ENCODE measurements at places on chromosomes 3 and 15.
A peak's percentile ranks its signal among the peaks of the same experiment; 100 is the strongest.

- DNase-seq, result no peak
Measured at GRCh38 chr3:22779737-22780136, 423.4 kb upstream of the UBE2E2 start.

GRCh38 chr15:91855684-91856489 is 2.4 kb downstream of the SLCO3A1 start:
- no peak for DNase-seq

DNA sequence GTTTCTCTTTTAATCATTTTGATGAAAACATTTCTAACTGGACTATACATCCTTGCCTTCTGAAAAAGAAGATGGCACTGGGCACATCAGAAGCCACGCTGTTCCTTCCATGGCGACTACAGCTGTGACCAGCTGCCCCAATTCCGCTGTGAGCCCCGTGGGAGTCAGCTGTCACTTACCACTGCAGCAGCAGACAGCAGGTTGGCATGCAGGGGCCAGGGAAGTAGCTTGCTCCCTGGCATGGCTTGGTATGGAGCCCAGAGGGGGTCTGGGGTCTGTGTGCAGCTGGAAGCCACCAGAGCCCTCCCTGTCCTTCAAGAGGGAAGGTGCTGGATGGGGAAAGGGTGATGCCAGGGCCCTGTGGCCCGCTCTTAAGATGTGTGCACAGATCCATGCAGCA is 4.5 kb upstream of the ZXDC start:
- no peak for DNase-seq

DNA sequence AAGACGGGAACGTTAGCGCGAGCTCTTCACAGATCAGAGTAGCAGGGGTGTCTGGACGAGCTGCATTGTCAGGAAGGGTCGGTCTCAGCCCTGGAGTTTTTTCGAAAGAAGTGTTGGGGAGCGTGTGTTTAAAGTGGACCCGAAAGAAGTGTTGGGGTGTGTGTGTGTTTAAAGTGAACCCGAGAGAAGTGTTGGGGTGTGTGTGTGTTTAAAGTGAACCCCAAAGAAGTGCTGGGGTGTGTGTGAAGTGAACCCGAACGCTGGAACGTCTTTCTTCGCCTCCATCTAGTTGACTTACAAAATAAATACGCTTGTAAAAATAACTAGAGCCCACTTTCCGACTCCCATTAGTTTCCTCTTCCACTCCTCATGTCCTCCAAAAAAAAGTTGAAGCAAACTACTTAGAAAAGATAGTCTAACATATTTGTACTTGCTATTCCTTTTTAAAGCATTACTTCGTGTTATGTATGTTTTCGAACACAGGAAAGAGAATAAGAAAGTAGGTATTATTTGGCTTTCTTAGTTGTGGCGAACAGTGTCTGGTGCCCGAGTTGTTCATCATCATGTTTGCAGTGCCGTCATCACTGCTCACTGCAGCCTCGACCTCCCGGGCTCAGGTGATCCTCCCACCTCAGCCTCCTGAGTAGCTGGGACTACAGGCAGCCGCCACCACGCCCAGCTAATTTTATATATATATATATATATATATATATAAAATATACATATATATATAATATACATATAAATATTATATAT is 1.0 kb downstream of the LRCH3 start:
- DNase-seq, result peak; percentile 30

DNA sequence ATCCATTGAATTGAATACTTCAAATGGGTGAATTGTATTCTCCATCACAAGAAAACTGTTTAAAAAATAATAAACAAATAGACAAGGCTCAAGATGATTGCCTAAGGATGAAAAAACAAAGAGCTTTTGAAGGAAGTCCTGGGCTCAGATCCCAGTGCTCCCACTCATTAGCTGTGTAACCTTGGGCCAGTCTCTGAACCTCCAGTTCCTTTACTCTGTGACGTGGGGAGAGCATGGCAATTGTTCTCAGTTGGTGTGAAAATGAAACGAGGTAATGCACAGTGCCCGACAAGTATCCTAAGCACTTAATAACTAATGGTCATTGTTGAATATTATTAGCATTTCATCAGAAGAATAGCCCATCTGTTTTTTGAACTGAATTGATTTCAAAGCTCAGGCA is 40.7 kb downstream of the TNIK start:
- no peak for DNase-seq

DNA sequence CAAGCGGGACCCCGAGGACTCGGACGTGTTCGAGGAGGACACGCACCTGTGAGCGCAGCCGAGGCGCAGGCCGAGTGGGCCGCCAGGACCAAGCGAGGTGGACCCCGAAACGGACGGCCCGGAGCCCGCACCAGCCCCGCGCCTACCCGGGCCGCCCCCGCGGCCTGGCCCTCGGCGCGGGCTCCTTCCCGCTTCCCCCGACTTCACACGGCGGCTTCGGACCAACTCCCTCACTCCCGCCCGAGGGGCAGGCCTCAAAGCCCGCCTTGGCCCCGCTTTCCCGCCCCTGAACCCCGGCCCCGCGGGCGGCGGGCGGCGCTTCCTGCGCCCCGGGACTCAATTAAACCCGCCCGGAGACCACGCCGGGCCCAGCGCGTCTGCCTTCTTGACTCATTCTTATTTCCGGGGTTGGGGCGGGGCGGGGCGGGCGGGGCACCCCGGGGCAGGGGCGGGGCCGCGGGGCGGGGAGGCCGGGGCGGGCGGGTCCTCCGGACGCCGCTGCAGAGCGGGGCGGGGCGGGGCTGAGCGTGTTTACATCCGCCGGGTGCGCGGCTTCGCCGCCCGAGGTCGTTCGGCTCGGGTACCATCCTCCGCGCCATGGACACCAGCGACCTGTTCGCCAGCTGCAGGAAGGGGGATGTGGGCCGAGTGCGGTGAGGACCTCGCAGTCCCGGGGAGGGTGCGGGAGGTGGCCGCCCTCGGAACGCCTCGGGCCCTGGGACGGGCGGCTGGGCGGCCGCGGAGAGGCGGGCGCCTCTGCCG is at the start of gene ABTB1:
Gene ABTB1, plus strand, starts transcription at position 524 of the 762 bp plus-strand sequence. Its CDS starts 74 bp downstream, at position 598.
- peak; percentile 47 for DNase-seq

- DNase-seq, result peak; percentile 22
Measured at GRCh38 chr15:97745481-97746071, 214.9 kb upstream of the ARRDC4 start.

- DNase-seq, result no peak
Measured at GRCh38 chr3:58535531-58536500, 1.2 kb downstream of the ACOX2 start.

DNA sequence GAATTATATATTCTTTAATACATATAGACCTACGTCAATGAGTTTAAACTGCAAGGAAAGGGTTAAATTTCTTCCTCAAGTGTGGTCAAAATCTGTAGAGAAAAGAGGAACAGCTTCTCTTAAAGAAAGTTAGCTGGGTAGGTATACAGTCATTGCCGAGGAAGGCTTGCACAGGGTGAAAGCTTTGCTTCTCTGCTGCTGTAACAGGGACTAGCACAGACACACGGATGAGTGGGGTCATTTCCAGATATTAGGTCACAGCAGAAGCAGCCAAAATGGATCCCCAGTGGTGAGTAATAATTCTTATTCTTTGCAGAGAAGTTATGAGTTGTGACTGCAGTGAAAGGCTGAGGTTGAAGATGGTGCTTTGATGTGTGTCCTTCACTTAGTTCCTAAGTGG is at the start of gene CD86:
Gene CD86, plus strand, starts transcription at position 148 of the 400 bp plus-strand sequence. Its CDS starts 128 bp downstream, at position 276.
- no peak for DNase-seq

- no peak for DNase-seq
Measured at GRCh38 chr3:185976100-185976499, 38.3 kb upstream of the TRA2B start.

DNA sequence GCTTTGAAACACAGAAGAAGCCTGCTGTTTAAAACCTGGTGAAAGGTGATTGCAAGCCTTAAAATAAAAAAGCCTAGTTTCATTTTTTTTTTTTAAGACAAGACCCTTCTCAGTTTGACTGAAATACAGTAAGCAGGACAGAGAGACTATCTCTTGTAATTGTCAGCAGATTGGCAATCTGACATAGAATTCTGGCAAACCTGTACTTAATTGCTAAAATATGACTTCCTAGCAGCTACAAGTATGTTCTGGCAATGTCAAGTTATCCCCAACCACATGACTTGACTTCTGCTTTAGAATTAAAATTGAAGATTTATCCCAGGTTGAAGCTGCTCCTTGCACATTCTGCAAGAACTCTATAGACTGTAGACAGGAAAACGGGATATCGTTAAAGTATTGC is 232.8 kb upstream of the NR2F2 start:
- DNase-seq, result no peak

DNA sequence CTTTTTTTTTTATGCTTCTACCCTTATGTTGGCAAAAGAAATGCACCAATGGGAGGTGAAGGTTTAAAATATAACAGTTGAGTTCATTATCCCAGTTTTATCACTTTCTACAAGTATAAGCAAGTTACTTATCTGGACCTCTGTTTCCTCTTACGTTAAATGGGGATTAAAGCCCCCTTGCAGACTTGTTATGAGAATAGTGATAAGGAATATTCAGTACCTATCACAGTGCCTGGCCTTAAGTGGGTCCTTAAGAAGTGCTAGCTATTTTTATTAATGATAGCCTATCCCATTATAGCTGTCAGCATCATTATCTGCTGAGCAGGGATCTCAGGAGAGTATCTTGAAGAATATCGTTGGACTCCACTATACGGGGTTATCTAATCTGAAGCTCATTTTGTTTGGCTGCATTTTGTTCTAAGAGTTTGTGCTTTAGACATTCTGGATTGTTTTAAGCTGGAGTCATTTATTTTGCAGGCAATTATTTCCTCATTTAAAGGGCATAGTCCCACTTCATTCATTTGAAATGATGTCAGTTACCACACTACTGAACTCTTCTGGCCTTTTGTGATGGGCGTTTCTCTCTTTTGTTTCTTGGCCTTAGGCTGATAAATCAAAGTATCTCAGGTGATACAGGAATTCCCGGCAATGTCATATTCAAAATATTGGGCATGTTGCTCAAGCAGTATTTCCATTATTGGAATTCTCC is 28.8 kb downstream of the RAB8B start:
- DNase-seq, result no peak

- DNase-seq, result peak; percentile 36
Measured at GRCh38 chr3:119700269-119700919, 2.4 kb upstream of the CFAP91 start.

DNA sequence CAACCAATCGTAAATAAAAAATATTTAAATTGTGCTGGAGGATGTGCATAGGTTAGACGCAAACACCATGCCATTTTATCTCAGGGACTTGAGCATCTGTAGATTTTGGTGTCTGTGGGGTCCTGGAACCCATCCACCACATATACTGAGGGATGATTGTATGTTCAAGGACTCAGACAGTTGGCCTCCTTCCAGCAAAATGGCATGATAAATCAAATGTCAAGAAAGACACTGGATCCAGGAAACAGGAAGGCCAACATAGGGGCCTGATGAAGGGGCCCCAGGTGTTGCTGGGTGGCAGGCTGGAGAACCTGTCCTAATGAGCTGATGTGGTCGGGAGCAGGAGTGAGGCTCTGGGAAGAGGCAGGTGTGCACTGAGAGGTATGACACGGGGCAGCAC is 289.5 kb downstream of the GABRG3 start:
- DNase-seq, result no peak

- DNase-seq, result no peak
Measured at GRCh38 chr15:52503788-52504496, 24.7 kb downstream of the MYO5A start.

DNA sequence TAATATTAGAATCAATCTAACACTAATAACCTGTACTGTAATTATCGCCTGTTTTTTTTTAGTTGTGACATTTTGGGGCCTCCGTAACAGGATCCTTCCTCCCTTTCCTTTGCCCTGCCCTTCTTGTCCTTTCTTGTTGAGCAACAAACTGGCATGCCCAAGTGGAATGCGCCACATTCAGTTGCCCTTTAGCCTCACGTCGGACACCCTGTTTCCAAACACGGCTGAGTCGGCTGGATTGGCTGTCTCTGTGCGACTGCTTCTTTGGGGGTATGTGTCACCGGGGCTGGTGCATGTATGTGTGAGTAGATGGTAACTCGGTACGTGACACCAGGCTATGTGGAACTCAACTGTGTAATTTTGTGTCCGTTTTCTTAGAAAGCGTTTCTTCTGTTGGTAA is 24.1 kb downstream of the TRAK1 start:
- no peak for DNase-seq

DNA sequence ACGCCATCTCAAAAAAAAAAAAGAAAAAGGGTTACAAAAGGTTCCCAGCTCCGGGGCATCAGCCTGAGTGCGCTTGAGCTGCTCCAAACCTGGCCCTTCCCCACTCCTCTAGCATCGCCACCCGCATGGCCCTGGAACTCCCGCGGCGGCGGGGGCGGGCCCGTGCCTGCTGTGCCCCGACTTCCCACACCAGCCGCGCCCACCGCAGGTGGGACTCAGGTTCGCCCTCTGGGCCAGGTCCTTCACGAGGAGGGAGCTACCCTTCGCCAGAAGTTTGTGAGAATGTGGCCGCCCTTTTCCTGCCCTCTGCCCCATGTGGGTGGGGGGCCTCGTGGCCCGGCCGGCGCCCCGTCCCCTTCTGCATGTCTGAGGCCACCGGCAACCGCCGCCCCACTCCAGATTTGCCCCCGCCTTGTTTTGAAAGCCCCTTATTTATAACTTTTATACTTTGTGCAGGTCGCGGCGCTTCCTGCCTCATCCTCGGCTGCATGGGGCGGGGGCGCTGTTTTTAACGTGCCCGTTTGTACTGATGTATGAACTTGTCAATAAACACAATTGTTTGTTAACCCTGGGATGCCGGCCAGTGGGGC is 507 bp upstream of the JMJD7 start:
- DNase-seq, result no peak

- no peak for DNase-seq
Measured at GRCh38 chr3:172209333-172210321, 170.2 kb downstream of the FNDC3B start.

- DNase-seq, result no peak
Measured at GRCh38 chr3:40019376-40019775, 210.0 kb downstream of the MYRIP start.

- no peak for DNase-seq
Measured at GRCh38 chr3:71119171-71119570, 464.4 kb downstream of the FOXP1 start.

DNA sequence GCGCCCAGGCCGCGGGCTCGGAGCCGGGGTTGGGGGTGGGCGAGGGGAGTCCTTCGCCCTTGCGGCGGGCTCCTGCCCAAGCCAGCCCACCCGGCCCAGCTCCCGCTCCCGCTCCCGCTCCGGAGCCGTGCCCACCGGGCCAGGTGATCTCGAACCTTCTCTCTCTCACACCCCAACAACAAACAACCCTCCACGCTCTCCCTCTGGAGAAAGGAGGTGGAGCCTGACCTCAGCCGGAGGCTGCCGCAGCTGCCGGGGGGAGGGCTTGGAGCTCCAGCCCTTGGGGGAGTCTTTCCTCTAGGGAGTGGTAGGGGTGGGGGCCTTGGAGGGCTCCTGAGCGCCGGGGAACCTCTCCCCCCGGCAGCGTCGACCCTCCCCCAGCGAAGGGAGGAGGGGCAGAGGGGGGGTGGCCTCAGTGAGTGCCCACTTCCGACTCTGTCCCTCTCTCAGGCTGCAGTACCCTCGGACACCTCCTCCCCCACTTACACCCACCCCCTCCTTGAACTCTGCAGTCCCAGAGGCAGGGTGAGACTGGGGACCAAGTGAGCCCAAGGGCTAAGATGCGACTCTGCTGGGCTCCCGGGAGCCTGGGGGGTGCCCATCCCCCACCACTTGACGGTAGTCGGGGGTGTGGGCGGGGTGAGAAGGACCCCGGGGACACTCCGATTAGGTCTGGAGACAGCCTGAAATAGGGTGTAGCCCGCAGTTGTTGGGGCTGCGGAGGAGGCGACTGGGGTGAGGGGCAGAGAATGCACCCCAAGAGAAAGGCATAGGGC is 4.4 kb upstream of the BAHD1 start:
- DNase-seq, result no peak
